Aorta (tissue), 5 donors: ENCODE measurements at places on chromosomes 6 and 20.

DNA sequence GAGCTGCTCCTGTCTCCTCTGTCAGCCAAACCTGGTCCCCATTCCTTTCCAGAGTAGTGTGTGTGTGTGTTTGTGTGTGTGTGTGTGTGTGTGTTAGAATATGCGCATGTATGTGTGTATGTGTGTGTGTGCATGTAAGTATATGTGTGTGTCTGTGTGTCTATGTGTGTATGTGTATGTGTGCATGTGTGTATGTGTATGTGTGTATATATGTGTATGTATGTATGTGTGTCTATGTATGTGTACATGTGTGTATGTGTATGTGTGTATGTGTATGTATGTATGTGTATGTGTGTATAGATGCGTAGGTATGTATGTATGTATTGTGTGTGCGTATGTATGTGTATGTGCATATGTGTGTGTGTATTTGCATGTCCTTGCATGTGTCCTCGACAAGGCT lies 79.5 kb downstream of the AGPAT4 start:
- DNase-seq = no peak

GRCh38 chr6:13760307-13761304 lies 49.0 kb upstream of the RANBP9 start:
- DNase-seq = no peak

DNA sequence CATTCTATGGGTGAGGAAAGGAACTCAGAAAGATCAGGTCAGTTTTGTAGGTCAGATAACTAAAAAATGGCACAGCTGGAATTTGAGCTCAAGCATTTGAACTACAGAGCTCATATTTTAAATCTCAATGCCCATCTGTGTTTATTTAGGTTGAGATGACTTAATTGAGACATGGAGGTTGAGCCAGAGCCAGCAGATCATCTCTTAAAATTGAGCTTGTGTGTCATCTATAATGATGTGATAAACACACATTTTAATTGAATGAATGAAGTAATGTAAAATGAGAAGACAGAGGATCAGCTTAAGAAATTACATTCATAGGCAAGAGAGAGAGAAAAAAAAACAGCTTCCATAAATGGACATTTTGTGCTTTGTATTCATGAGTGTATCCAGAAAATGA lies 3.7 kb downstream of the MANEA start:
- no peak for DNase-seq

- no peak for DNase-seq
These were observed 86.9 kb upstream of the TRAF3IP2 start for GRCh38 chr6:111692327-111693164.

GRCh38 chr20:60057866-60058807 lies 99.9 kb downstream of the CDH26 start:
- DNase-seq = peak; percentile 74

GRCh38 chr6:43045371-43045930 lies 8.2 kb downstream of the CUL7 start:
- DNase-seq = no peak

- no peak for DNase-seq
These were observed 36.6 kb upstream of the FAM50B start for GRCh38 chr6:3812596-3812995.
